Activated CD4-positive, alpha-beta memory T cell treated with anti-CD3 and anti-CD28 coated beads, Interleukin-2, amount 10 ng/mL, durations not matched to agents 7 days and 5 days (primary cell): ENCODE measurements at places on chromosomes 3 and 15. TPM values are rescaled to one million over a fixed set of nuclear protein-coding genes. Genes with fewer than 3 reads are reported as not detected.

GRCh38 chr3:116951610-116952009 is 242.0 kb downstream of the TUSC7 start:
- no peak for DNase-seq

GRCh38 chr15:34691034-34691433 is 63.8 kb downstream of the GJD2 start:
- DNase-seq: no peak

Gene ASB14
- not detected for total RNA-seq

- DNase-seq: no peak
These were observed 86.8 kb downstream of the CHRNA7 start for GRCh38 chr15:32117122-32117521.

- no peak for DNase-seq
These were observed 59.8 kb upstream of the PSMD6 start for GRCh38 chr3:64082961-64083541.

Gene ADAMTSL3
- not detected for total RNA-seq

DNA sequence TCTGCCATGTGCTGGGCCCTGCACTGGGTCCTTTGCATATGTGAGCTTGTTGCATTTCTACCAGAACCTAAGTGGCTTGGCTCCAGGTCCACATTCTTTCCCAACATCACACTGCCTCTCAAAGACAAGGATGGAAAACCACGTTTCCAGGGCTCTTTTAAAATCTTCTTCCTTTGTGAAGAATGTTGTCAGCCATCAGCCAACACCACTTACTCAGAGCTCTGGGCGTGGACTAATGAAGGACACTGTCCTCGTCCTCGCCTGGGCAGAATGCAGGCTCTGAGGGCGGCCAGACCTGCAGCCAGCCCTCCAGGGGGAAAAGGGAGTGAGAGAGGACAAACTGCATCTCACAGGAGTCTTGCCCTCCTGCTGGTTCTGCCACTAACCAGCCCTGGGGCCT is 49.7 kb downstream of the MAGEF1 start:
- DNase-seq: no peak

DNA sequence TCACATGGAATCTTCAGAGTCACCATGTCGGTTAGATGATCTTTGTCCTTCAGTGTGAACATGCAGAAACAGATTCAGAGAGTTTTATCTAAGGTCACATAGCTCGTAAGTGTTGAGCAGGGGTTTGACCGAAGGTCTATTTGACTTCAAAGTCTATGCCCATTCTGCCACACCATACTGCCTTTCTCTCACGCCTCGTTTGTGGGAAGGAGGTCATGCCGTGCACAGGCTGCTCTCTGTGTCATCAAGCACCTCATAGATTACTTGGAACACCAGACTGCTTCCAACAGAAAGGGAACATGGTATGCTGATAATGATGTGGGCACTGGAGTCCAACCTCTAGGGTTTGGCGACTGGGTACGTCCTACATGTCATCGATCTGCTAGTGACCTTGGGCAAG is 128.8 kb downstream of the SV2B start:
- no peak for DNase-seq

DNA sequence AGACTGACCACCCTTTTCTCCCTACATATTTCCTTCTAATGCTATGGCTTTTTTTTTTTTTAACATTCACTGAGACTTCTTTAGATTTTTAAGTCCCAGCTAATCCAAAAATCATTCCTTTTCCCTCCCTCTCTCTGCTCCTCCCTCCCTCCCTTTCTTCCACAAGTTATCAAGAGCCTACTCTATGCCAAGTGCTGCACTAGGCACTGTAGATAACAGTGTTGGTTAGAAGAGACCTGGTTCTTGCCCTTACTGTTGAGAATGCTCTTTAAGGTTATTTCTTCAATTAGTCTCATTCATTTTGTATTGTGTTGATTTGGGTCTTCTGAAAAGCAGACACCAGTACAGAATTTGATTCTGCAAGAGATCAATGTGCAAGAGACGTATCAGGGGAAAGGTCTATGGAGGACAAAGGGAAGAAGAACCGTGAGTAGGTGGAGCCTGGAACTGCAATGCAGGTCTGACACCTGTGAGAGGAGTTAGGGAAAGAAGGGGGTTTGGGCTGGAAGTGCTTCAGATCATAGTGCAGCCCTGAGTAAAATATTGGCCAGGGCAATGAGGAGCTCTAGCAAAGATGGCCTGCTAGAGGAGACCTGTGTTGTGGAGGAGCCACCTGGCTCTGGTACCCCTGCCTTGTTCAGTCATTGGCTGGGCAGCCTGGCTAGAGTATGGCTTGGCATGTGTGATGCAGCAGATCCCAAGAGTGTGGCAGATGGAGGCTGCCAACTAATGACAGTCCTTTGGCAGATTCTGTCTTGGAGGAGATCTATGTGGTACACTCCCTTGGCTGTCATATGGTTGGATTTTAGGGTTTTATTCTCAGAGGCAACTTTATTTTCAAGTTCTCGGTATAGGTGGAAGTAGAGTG is 9.7 kb upstream of the PCOLCE2 start:
- no peak for DNase-seq

GRCh38 chr15:91889111-91889815 is 35.8 kb downstream of the SLCO3A1 start:
- no peak for DNase-seq

DNA sequence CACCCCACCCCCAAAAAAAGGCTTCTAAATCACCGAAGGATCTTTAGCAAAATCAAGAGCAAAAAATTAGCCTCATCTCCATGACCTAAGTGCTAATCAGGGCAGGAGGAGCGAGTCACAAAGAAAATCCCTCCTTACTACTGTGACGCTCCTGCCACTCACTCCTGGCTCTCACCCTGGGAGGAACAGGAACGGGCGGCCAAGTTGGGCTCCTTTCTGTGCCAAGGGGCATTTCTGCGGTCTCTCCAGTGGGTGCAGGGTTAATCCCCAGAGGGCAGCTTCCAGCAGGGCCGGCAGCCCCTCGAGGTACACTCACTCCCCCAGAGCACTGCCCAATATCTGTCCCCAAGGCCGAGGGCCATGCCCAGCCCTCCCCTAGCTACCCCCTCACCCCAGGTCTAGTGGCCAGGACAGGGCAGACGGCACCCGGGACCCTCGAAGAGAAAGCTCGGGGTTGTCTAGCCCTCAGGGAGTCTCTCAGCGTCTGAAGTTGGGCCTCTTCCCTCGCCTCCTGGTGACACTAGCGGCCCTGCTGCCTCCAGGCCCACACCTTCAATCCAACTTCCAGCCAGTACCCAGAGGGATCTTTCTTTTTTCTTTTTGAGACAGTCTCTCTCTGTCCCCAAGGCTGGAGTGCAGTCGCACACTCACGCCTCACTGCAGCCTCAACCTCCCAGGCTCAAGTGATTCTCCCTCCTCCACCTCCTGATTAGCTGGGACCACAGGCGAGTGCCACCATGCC is 706 bp downstream of the CAV3 start:
- DNase-seq: no peak

Gene RAB8B
- total RNA-seq: 139 TPM
